Breast epithelium (tissue), 4 donors: ENCODE measurements at places on chromosomes 11 and 22. TPM values are rescaled to one million over a fixed set of nuclear protein-coding genes. Genes with fewer than 3 reads are reported as not detected.
A peak's percentile ranks its signal among the peaks of the same experiment; 100 is the strongest.

MS4A12 gene
- total RNA-seq, result 3.9 TPM

MUC5AC gene
- total RNA-seq, result not detected

TMA7B gene
- total RNA-seq, result not detected

- H3K4me1 ChIP-seq, result no peaks in the 10 kb centered on the region
- H3K36me3 ChIP-seq, result no peaks in the 10 kb centered on the region
- H3K4me3 ChIP-seq, result peak overlapping the region; percentile 74
- no peaks in the 10 kb centered on the region for H3K27me3 ChIP-seq
- DNase-seq, result no peak
- peak overlapping the region; percentile 88 for H3K27ac ChIP-seq
These were observed 28.3 kb upstream of the WNT11 start for GRCh38 chr11:76234416-76235232.

DNA sequence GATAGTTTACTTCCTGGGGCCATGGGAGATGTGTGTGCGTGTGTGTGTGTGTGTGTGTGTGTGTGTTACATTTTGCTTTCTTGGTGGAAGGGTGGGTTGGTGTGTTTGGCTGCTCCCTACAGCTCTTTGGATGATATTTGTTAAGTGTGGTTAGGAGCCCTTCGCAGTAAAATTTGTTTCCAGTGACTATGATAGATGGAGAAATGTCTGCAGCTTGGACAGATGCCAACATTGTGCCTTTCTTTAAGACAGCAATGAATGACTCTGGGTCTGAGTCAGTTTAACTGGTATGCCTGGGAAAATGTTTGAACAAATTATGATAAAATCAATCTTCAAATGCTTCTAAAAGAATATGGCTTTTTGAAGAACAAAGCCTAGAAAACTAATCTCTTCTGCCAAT, 102.7 kb upstream of the TRPC6 start:
- no peak for DNase-seq
- no peak overlapping the region for H3K4me3 ChIP-seq
- no peaks in the 10 kb centered on the region for H3K4me1 ChIP-seq
- no peak overlapping the region for H3K27ac ChIP-seq

GRCh38 chr11:69460540-69461257, 20.8 kb upstream of the LINC01488 start:
- H3K4me3 ChIP-seq, result no peak overlapping the region
- no peak for DNase-seq
- no peaks in the 10 kb centered on the region for H3K4me1 ChIP-seq
- H3K27me3 ChIP-seq, result no peaks in the 10 kb centered on the region
- H3K27ac ChIP-seq, result no peak overlapping the region
- H3K36me3 ChIP-seq, result no peaks in the 10 kb centered on the region

DNA sequence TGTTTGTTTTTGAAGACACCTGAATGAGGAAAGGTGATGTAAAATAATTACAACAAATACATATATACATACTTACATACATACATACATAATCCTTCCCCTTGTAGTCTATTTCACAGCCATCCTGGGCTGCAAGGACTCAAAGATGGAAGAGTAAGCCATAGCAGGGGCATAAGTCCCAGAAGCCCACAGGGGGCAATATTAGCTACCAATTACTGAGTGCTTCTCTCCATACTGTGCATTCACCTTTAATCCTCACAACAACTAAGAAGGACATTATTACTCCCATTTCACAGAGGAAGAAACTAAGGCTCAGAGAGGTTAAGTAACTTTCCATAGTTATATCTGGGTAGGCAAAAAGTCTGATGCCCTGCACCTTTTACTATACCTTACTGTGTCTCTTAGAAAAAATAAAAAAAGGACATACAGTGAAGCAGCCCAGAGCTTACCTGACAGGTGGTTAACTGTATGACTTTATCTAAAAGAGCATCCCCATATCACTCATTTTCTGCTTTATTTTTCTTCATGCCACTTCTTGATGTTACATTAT, 2.7 kb downstream of the SERGEF start:
- H3K27ac ChIP-seq, result no peak overlapping the region
- H3K4me3 ChIP-seq, result no peak overlapping the region

- DNase-seq, result no peak
- H3K4me1 ChIP-seq, result no peaks in the 10 kb centered on the region
- H3K4me3 ChIP-seq, result no peak overlapping the region
- H3K27me3 ChIP-seq, result no peaks in the 10 kb centered on the region
- no peaks in the 10 kb centered on the region for H3K36me3 ChIP-seq
These were observed 393.1 kb downstream of the TMEM135 start for GRCh38 chr11:87430821-87431220.

DNA sequence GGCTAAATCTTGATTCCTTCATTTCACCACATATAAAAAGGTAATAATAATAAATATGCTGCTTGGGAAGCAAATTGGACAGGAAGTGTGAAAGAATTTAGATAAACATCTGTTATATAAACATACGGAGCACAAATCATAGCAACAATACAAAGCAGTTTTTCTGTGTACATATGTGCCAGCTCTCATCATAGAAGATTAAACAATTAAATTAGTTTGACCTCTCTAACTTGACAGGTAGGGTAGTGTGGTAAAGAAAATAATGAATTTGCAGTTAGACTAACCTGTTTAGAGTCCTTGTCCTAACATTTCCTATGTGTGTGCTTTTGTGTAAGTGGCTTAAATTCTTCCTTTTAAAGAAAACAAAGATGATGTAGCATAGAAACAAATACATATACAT, 995.7 kb upstream of the TENM4 start:
- no peaks in the 10 kb centered on the region for H3K27me3 ChIP-seq
- no peaks in the 10 kb centered on the region for H3K4me1 ChIP-seq
- H3K27ac ChIP-seq, result no peak overlapping the region
- no peaks in the 10 kb centered on the region for H3K36me3 ChIP-seq
- no peak overlapping the region for H3K4me3 ChIP-seq

GRCh38 chr22:44588348-44588747, 90.3 kb upstream of the RTL6 start:
- DNase-seq, result no peak
- H3K4me1 ChIP-seq, result no peaks in the 10 kb centered on the region
- peaks cover 51% of the 10 kb centered on the region for H3K27me3 ChIP-seq

DNA sequence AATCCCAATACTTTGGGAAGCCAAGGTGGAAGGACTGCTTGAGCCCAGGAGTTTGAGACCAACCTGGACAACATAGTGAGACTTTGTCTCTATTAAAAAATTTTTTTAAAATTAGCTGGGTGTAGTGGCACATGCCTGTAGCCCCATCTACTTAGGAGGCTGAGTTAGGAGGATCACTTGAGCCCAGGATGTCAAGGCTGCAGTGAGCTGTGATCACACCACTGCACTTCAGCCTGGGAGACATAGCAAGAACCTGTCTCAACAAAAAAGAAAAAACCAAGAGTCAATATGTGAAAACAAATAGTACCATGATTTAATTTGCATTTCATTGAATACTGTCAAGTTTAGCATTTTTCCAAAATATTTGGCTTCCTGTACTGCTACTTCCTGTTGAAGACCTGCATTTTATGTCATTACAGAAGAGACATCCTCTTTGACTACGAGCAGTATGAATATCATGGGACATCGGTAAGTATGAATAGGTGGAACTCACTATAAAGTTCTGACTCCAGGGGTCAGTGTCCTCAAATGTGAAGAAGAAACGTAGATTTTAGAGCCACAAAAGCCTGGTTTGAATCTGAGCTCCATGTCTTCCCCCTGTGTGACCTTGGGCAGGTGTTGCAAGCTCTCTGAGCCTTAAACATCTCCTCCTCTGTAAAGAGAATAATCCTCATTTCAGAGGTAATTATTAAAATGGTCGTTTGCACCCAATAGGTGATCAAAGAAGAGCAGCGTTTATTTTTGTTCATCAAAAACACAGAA, 16.0 kb downstream of the CDC45 start:
- no peak overlapping the region for H3K4me3 ChIP-seq
- H3K27me3 ChIP-seq, result no peaks in the 10 kb centered on the region
- no peaks in the 10 kb centered on the region for H3K36me3 ChIP-seq
- H3K4me1 ChIP-seq, result no peaks in the 10 kb centered on the region
- no peak for DNase-seq

DNA sequence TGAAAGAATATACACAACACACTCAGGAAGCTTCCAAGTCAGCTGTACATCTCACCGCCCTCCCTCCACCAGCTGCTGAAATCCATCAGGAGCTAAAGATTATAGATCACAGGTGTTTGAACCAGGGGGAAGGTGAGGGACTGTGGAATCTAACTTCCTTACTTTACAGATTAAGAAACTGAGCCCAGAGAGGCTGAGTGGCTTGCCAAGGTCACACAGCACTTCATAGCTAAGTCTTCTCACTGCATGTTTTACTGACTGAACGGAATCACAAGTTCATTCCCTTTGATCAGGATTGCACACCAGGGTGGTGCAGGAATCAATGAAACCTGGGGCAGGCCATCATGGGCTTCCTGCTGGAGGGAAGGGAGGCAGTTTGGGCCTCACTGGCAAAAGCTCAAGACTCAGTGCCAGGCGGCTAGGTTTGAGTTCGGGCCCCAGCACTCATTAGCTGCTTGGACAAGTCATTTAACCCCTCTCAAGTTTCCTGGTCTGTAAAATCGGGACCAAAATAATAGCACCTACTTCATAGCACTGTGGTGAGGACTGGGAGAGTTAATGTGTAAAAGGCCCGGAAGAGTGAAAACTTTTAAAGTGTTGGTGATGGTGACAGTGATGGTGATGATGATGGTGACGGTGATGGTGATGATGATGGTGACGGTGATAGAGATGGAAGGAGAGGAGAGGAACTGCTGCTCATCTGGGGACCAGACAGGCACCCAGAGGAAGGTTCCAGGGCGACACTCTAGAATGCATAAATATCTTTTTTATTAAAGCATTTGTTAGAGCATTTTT, 8.2 kb downstream of the CD5 start:
- H3K4me1 ChIP-seq, result no peaks in the 10 kb centered on the region
- H3K27ac ChIP-seq, result no peak overlapping the region
- H3K4me3 ChIP-seq, result no peak overlapping the region
- no peak for DNase-seq

DNA sequence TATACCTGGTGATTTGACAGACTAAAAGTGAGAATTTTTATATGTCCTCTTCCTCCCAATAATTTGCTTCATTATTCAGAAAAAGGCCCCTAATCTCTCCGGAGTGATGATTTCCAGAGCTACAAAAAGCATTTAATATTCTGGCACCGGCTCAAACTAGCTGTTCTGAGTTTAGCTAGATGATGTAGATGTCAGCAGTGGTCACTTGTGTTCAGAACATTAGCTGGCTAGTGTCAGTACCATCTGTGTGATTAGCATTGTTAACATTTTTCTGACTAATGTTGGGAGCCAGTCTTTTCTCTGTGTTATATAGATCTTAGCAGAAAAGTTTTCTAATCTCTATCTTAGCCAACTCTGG, 68.7 kb upstream of the RRM1 start:
- peaks cover 6% of the 10 kb centered on the region for H3K4me1 ChIP-seq
- no peaks in the 10 kb centered on the region for H3K27me3 ChIP-seq
- H3K27ac ChIP-seq, result peak overlapping the region; percentile 83
- H3K4me3 ChIP-seq, result no peak overlapping the region
